ENCODE measurements at places on chromosomes 16 and 17.
A peak's percentile ranks its signal among the peaks of the same experiment; 100 is the strongest.

- no peak for DNase-seq
These were observed 38.2 kb upstream of the IL21R start for GRCh38 chr16:27363797-27364196.

- DNase-seq = peak; percentile 85
These were observed at the start of gene APOBR for GRCh38 chr16:28494121-28494851. TSS of gene APOBR (plus strand) at chr16:28494643. CDS start at chr16:28494682, 39 bp downstream.

GRCh38 chr17:65013613-65014391 is 42.7 kb downstream of the GNA13 start:
- peak; percentile 25 for DNase-seq

GRCh38 chr16:26709175-26709574 is 357.6 kb upstream of the C16orf82 start:
- DNase-seq = no peak

DNA sequence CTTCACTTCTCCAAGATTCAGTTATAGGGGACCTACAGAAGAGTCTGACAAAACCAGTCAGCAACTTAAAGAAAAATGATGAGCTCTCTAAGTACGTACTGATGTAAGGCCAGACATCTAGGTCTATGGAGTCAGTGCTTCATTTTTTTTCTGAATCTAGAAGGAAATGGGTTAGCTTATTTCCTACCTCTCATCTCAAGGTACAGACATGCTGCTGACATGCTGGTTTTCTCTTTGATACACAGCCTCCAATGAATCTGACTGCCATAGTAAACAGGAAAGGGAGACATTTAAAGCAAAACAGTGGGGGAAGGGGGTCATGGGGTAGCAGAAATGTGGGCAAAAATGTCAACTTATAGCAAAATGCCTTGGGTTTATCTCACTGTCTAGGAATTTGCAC is 16.4 kb downstream of the CDR2 start:
- no peak for DNase-seq

DNA sequence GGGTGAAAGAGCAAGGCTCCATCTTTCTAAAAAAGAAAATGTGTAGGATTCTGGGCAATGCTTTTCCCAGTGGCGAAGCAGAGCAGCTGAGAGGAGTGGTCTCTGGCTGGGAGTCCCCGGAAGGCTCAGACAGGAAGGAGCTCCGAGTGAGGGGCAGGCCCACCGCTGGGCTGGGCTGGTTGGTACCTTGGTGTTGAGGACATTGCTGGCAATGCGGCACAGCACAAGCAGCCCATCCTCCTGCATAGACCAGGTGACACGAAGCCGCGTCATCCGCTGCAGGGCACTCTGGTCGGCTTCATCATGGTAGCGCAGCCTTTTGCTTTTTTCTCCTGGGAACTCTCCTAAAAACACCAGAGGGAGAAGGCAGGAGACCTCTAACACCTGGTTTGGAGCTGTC is 63.9 kb downstream of the GTF3C1 start:
- no peak for DNase-seq

GRCh38 chr16:15482068-15482747 is 47.8 kb downstream of the BMERB1 start:
- no peak for DNase-seq

GRCh38 chr17:21425736-21426135 is 49.6 kb downstream of the KCNJ12 start:
- DNase-seq = no peak

GRCh38 chr17:45098869-45099616 is 33.3 kb downstream of the PLCD3 start:
- peak; percentile 82 for DNase-seq

DNA sequence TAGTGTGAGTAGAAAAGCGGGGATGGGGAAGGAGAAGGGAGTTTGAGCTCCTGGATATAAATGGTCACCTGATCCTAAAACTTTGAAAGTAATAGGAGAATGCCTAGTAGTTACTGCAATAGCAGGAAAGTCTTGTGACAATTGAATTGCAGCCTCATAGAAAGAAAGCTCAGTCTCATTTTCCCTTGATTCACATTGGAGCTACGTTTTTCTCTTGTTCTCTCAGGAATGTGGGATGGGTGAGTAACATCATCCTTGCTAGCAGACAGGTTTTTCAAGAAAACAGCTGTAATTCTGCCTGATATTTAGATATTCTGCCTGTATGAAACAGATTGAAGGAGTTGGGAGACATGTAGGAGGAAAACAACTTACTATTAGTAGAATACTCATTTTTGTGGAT is 25.3 kb downstream of the SF3B3 start:
- no peak for DNase-seq

- no peak for DNase-seq
These were observed 8.2 kb downstream of the PLCD3 start for GRCh38 chr17:45123930-45124796.

DNA sequence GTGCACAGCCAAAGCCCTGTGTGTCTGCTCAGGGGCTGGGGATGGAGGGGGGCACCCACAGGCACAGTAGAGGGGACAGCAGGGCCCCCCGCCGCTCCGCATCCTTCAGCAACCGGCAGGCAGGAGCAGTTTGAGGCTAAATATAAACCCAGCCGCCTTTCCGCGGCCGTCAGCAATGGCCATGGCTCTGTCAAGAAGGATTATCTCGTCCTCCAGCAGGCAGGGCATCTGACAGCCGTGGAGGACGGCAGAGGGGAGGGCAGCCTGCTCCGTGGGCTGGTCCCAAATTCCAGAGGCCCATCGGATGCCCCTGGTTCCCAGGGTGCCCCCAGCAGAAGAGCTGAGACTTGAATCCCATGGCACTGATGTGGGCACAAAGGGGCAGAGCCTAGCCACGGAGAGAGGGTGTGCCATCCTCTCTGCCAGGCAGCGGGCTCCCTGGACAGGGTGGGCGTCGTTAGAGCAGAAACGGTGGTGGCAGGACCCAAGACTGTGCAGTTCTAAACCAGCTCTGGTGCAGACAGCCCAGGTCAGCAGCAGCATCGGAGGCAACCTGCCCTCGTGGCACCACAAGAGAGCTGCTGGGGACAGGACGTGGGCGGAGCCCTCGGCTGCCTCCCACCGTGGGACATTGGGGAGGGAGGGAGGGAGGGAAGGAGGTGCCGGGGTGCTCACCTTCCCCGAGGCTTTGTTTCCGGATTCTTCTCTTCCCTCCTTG is 198.8 kb upstream of the CIBAR2 start:
- DNase-seq = no peak

- no peak for DNase-seq
These were observed 14.9 kb upstream of the ARL6IP1 start for GRCh38 chr16:18816286-18816685.

DNA sequence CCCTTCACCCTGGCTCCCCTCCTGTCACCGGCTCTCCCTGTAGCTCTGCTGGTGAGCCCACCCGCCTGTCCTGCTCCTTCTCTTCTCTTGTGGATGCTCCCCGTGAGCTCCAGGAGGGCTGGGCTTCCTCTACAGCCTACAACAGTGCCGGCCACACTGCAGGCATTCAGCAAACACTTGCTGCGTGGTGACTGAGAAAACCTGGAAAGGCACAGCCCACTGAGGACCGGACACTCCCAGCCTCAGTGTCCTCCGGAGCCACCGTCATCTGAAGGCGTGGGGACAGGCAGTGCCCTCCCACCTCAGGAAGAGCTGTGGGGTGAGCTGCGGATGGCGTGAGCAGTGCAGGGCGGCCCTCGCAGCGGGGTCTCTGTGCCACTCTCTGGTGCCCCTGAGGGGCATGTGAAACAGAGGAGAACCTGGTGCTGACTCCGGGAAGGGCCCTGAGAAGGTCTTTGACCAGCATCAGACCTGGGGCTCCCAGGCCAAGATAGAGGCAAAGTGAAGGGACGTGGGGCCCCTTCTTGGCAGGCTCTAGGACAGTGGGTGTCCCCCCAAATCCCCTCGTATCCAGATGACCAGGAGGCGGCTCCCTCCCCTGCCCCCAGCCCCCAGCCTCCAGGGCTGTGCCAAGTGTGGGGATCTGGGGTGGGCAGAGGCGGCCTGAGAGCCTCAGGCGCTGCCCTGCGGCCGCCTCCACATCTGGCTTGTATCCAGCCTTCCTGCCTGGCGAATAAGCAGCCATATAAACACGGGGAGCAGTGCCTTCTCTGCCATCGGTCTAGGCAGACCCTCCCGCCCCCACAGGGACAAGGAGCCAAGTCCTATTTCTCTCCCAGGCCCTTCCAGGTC is 44.0 kb upstream of the PABPN1L start:
- no peak for DNase-seq

GRCh38 chr17:18039535-18040260 is 490 bp downstream of the GID4 start:
- peak; percentile 80 for DNase-seq

GRCh38 chr16:66103211-66103610 is 263.3 kb upstream of the CDH5 start:
- DNase-seq = no peak

DNA sequence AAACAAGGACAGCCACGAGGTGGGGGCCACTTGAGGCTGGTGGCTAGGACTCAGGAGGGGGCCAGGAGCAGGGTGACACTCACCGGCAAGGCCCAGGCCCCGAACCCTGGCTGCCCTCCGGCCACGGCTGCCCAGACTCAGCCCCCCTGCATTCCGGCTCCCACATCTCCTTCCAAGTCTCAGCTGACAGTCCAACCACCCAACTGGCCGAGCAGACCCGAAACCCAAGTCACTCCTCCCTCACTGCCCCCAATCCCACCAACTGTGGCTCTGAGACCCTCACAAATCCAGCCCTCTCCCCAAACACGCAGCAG is 9.4 kb downstream of the HAGH start:
- DNase-seq = no peak

DNA sequence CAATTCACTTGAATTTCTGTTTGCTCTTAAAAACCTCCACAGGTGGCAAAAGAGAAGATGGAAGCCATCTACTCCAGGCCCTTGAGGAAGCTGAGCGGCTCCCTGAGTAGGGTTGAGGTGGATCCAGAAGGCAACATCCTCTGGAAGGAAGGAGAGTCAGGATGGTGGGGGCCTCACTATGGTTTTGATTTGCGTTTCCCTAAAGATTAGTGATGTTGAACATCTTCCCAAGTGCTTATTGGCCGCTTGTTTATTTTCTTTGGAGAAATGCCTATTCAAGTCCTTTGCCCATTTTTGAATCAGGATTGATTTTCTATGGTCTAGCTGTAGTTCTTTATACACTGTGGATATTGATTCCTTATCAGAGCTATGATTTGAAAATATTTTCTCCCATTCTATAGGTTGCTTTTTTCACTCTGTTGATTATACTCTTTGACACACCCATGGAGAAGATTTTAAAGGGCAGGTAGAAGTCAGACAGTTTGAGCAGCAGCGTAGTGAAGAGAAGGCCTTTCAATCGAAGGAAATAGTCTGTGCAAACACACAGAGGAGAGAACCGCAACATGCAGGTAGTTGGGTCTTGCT is 58.6 kb downstream of the WSB1 start:
- DNase-seq = no peak
